ENCODE measurements at places on chromosomes 16 and 17.
A peak's percentile ranks its signal among the peaks of the same experiment; 100 is the strongest.

DNA sequence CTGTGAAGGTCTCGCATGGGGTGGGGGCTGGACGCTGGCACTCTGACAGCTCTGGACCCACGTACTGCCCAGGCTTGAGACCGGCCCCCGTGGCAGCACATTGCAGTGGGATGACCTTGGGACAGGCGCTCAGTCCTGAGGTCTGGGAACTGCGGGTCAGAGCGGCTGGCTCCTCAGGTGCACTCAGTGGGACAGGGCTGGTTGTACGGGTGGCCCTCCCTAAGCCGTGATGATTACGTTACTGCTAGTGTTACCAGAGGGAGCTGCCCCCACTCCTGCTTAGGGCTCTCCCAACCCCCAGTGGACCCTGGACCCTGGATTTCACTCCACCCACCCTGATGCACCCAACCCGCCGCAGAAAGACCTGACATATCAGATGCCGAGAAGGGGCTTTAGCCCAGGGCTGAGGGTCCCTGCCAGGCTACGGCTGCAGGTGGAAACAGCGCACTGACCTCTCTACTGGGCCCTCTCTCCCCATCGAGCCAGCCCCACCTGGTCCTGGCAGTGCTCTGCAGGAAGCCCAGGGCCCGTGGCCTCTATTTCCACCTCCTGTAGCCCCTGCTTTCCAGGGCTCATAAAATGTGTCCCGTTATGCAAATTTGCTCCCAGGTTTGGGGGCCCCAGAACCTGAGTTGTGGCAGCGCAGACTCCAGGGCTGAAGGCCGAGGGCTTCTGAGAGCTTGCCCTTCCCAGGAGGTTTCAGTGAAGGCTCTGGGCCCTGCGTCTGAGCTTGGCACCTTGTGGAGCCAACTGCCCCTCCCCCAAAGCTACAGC is 77.2 kb downstream of the RTN4RL1 start:
- no peak for DNase-seq

DNA sequence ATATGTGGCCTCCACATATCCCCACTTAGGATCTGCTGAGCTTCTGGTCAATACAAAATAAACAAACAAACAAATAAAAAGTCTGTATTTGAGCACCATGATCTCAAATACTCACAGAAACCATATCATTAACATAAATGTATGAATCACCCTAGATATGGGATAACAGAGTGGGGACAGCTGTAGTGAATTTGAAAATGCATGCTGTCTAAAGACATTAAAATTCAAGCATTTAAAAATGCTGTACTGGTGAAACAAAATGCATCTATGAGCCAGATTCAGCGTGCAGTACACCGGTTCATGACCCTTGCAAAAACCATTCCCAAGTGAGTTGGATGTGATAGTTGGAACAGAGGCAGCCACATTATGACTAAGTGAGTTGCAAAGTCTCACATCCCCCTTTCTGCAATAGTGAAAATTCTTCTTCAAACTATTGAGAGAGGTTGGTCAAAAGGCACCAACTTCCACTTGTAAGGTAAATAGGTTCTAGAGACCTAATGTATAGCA is 12.3 kb downstream of the GRIN2A start:
- no peak for DNase-seq

- no peak for DNase-seq
These were observed 43.1 kb upstream of the SEC14L1 start for GRCh38 chr17:77097631-77098180.

- DNase-seq, result no peak
These were observed 97.9 kb downstream of the FOXL1 start for GRCh38 chr16:86676254-86676670.

- peak; percentile 45 for DNase-seq
These were observed 58.1 kb downstream of the ZFHX3 start for GRCh38 chr16:72989579-72990551.

DNA sequence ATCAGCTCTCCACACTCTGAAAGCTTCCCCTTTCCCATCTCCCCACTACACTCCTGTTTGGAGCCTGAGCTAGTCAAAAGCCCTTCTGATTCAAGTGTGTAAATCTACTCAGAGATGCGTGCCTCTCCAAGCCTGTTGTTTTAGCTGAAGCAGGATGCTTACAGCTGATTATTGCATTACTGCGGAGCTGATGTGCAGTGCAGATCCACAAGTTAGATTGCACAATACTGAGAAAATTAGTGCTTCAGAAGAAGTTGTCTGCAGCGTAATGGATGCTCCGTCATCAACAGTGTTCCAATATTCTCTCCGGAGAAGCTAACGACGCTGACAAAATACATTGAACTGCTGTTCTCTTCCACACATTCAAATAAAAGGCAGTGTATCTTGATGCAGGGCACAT is 44.8 kb upstream of the NLRP1 start:
- no peak for DNase-seq
